Fibroblast of the conjunctiva (primary cell): ENCODE measurements at places on chromosomes 16 and 17.

GRCh38 chr17:69608808-69609472 is 194.4 kb downstream of the MAP2K6 start:
- peak; percentile 79 for DNase-seq

DNA sequence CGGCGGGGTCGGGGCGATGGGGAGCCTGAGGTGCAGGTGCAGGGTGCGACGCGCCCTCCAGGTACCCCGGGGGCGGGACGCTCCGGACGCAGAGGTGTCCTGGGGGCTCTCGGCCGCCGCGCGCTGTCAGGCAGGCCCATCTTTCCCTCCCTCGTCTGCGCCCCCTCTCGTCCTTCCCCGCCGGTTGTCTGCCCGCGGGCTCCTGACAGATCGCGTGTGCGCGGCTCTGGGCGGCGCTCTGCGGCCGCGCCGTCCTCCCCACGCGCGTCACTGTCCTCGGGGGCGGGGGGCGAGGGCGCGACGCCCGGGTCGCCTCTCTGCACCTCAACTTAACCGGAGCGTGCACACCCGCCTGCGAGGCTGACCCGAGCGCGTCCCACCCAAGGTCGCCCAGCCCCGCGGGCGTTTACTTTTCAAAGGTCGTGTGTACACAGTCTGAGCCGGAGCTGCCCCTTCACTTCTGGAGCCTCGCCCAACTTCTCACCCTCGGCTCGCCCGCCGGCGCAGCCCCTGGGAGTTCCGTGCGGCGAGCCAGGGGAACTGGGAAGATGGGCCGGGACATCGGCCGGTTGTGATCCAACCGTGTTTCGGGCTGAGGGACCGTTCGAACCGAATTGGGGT is 512 bp downstream of the AKAP1 start:
- no peak for DNase-seq

DNA sequence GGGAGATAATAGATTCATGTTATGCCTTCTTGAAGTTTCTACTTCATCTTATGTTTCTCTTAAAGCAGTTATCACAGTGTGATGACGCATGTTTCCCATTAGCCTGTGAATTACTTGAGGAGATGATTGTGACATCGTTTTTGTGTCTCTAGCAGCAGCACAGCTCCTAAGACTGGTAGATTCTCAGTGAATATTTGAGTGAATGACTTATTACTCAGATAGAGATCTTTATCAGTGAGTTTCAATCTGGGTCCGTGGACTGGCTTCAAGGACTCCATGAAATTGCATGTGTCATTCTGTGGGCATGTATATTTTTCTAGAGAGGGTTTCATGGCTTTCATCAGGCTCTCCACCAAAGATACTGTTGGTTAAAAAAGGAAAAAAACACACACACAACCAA is 29.9 kb downstream of the YPEL2 start:
- DNase-seq: peak; percentile 78

GRCh38 chr17:80931421-80932265 is 60.0 kb upstream of the CHMP6 start:
- DNase-seq: peak; percentile 64

DNA sequence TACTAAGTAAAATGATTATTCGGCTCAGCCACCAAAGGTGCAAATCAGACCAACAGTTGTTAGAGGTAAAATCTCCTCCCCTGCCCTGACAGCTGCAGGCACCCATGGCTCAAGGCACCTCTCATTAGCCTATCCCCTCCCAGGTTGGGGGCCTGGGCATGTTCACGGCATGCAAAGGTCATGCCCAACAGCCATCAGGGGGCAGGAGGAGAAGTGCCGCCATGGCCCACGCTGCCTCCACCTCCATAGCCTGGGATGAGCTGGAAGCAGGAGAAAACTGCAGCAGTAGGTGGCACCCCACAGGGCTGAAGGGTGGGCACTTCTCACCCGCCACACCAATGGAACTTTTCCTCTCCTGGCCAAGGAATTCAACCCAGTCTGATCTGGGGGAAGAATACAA is 146.4 kb upstream of the COX10 start:
- DNase-seq: no peak

DNA sequence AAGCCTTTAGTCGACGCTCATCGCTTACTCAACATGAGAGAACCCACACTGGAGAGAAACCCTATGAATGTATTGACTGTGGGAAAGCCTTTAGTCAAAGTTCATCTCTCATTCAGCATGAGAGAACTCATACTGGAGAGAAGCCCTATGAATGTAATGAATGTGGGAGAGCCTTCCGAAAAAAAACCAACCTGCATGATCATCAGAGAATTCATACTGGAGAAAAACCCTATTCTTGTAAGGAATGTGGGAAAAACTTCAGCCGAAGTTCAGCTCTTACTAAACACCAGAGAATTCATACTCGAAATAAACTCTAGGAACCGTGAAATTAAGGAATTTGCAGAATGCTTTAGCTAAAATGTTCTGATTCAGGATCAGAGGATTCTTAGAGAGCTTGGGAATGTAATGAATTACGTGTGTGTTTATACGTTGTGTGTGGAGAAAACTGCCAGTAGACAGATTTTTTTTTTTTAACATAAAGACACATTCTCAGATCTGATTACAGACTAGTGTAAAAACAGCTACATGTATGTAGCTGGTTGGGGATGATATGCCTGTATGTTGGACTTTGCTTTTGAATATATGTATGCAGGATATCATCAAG is 25.4 kb downstream of the ZFP90 start:
- DNase-seq: no peak

- no peak for DNase-seq
Measured at GRCh38 chr16:63096857-63097256, 1060.6 kb upstream of the CDH8 start.

DNA sequence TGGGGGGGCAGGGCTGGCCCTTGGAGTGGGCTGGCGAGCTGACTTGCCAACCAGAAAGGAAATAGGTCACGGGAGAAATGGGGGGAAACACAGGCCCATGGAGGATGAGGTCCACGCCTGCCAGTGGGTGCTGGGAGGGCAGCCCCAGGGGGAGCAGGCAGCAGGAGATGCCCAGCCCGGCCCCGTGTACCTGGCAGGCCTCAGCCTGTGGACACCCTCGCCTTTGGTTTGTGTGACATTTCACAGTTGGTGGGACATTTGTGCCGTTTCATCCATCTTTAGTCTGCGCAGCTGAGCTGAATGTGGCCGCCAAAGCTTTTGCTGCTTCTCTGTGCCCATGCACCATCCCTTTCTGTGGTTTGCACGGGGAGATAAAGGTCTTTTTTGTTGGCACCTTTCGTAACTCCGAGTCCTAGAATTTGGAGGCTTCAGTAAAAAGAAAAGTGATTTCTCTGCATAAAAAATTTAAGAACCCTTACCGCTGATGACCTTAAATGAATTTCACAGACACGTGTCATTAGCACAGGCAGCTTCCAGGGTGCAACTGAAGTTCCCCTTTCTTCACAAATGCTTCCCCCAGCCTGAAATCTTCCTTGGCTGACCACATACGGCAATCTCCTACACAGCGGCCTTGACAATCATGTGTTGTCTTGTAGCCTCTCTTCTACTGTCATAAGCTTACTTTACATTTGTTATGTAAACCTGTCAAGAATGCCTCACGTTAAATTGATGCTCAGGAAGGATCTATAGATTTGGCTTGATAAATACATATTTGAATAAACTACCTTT is 193.6 kb downstream of the RPTOR start:
- DNase-seq: no peak

GRCh38 chr16:67544329-67544841 is 15.8 kb downstream of the RIPOR1 start:
- DNase-seq: no peak

DNA sequence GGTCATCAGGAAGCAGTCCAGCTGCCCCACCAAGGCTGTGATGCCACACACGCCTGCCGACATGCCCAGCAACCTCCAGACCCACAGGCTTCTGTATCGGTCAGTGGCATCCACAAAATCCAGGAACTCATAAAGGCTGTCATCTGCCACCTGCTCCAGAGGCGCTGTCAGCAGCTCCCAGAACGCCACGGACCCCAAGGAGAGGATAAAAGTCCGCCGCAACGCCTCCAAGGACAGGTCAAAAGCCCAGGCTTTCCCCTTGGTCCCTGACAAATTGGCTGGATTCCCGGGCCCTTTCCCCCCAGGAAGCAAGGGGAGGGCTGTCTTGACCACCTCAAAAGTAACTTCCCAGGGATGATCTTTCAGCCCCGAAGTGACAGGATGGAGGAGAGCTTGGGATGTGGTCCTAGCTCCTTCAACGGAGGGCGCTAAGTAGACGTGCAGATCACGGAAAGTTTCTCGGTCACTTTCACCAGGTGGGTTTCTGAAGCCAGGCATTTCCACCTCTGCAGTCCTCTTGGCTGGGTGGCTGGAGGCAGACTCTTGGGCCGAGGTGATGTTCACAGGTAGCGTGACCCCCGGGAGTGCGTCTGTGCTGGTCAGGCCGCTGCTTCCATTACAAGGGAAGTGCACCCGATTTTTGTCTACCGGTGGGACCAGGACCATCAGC is 854 bp downstream of the MFSD6L start:
- DNase-seq: no peak

DNA sequence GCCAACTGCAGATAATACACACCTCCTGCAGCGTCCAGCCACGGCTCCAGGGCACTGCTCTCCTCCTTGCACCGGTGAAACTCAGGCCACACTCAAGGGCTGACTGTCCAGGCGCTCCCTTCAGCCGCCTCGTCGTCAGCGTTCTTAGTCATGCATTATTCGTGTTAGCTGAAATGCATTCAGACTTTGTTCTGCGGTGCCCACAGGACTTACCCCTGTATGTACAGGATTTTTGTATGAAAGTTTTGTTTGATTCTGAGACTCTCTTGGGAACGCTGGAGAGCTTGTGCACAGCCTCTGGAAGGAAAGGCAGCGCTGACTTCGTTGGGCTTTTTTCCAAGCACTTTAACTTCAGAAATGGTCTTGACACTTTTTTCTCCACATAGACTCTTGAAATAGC is 22.1 kb downstream of the CIBAR2 start:
- DNase-seq: no peak

- DNase-seq: no peak
Measured at GRCh38 chr16:69610356-69610755, 44.6 kb downstream of the NFAT5 start.

- DNase-seq: no peak
Measured at GRCh38 chr17:43018008-43018853, 4.0 kb downstream of the VAT1 start.

- no peak for DNase-seq
Measured at GRCh38 chr16:86740298-86740697, 161.9 kb downstream of the FOXL1 start.

- no peak for DNase-seq
Measured at GRCh38 chr16:29876217-29876593, 13.2 kb upstream of the CDIPT start.

- DNase-seq: no peak
Measured at GRCh38 chr17:36485805-36486203, 677 bp upstream of the ZNHIT3 start.

DNA sequence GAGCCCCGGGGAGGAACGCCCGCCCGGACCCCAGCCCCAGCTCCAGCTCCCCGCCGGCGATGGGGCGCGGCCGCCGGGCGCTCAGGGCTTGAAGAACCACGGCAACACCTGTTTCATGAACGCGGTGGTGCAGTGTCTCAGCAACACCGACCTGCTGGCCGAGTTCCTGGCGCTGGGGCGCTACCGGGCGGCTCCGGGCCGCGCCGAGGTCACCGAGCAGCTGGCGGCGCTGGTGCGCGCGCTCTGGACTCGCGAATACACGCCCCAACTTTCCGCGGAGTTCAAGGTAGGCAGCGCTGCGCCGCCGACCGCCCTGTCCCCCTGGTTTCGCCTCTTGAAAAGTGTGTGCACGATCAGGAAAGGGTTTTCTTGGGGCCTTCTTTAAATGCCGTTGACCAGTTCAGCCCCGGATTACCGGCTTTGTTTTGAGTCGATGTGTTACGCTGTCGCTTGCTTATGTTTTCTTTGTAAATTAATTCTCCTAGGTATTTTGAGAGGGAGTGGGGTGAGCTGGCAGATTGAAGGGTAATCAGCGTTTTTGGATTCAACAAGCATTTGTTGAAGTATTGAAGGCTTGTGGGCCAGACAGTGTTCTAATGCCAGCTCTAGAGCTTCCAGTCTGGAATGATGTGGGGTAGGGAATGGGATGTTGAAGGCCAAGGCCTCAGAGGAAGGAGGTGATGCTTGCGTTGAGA is 681 bp downstream of the USP43 start:
- no peak for DNase-seq

DNA sequence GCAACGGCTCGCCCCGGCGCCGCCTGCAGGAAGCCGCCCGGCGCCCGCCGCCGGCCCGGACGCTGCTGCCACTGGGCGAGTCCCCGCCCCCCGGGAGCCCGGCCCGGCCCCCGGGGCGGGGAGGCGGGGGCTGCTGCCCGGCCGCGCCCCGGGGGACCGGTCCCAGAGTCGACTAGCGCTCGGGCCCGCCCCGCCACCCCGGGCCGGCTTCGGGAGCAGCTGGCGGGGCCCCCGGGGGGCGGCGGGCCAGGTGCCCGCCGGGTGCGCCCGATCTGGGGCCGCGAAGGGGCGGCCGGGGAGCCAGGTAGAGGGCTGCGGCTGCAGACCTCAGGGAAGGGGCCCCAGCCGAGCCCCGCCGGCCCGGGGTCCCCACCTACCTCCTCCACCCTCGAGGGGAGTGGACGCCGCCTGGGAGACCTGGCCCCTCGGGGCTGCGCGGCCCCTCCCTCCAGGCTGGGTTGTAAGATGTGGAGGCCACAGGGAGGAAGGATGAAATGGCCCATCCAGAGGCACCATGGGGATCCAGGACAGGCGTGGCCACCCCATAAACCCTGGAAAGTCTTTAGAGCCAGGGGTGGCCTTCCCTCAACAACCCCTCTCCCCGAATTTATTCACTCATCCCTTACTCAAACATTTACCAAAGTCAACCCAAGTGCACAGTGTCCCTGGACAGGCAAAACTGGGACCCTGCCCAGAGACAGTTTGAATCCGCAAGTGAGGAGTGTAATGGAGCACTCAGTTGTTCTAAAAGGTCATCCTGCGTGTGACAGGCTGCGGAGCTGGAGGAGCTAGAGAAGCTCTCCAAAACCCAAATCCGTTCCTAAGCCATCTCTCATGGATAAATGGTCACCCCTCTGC is at the start of gene CDYL2:
Gene CDYL2, minus strand, starts transcription at position 73 of the 858 bp plus-strand sequence. CDS start 425 bp downstream, outside the sequence.
- DNase-seq: no peak

- DNase-seq: no peak
Measured at GRCh38 chr16:50268352-50268751, 2.0 kb downstream of the ADCY7 start.

- no peak for DNase-seq
Measured at GRCh38 chr17:78958641-78959127, 21.0 kb downstream of the LGALS3BP start.

DNA sequence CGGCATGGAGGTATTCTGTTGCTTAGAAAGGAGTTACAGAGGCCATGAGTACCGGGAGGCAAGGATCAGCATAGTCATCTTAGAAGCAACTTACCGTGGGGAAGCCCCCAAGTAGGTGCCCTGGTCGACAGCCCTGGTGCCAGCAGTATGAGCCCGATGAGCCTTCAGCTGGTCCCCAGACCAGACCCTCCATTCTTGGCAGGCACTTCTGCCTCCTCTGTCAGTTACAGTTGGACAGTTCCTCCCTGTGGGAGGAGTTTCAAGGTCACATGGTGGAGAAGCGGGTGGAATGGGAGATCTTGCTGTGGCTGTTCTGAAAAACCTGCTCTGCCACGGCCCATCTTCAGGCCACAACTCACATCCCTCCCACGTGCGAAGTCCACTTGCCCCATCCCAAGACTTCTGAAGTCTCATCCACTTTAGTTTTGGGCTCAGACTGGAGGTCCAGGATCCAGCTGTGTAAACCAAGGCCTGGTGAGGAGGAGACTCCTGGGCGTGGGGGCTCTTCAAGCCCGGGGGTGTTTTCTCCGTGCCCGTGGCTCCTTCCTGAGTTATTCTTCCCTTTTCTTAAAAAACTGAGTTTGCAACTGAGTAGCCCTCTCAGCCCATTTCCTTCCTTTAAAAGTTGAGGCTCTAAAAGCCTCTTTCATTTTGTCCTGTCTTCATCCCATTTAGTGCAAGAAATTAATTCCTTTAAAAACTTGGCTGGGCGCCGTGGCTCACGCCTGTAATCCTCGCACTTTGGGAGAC is 133.5 kb downstream of the SEC14L1 start:
- DNase-seq: no peak
